Stomach (tissue), 19 donors: ENCODE measurements at places on chromosomes 4 and X. TPM values are rescaled to one million over a fixed set of nuclear protein-coding genes. Genes with fewer than 3 reads are reported as not detected.

- no peaks in the 10 kb centered on the region for H3K36me3 ChIP-seq
- DNase-seq, result no peak
- H3K4me3 ChIP-seq, result no peak overlapping the region
- H3K27me3 ChIP-seq, result no peaks in the 10 kb centered on the region
- no peaks in the 10 kb centered on the region for H3K4me1 ChIP-seq
Measured at GRCh38 chr4:15291122-15291521, 136.7 kb upstream of the C1QTNF7 start.

DNA sequence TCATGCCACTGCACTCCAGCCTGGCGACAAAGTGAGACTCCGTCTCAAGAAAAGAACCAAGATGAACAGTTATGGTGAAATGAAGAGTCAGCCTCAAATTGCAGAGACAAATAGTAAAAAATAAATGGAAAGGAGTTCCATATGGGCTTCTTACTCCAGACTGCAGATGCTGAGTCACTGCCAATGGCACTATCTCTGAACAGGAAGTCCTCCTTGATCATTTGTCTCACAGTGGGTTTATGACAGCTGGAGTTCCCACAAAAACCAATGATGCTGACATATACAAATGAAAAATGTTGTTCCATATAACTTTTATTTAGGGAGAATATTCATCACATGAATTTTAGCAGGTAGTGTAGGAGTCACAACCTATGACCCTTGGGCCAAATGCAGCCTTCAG, 631.6 kb downstream of the PCDH18 start:
- H3K36me3 ChIP-seq, result no peaks in the 10 kb centered on the region
- no peak for DNase-seq
- H3K4me3 ChIP-seq, result no peak overlapping the region
- no peak overlapping the region for H3K27ac ChIP-seq

DNA sequence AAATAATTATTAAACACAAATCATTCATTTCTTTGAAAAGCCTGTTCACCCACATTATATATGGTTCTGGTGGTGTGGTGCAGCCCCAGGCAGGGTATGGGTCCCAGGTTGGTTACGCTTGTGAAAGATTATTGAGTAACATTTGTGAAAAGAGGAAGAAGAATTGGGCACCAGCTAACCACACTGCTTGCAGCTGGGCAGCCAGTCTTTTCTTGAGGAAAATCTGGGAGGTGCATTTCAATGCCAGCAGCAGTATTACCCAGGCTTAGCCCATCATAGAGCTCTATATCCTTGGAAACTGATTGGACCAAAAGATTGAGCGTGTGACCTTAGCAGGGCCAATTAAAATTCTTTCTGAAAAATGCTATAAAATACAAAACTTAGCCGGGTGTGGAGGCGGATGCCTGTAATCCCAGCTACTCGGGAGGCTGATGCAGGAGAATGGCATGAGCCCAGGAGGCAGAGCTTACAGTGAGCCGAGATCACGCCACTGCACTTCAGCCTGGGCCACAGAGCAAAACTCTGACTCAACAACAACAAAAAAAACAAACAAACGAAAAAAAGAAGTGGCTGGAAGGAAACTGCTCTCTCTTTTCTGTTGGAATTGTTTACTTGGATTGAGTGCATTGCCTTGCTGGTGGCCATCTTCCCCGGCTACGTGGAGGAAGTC, 9.7 kb upstream of the PLAC8 start:
- no peaks in the 10 kb centered on the region for H3K27me3 ChIP-seq
- DNase-seq, result no peak
- no peaks in the 10 kb centered on the region for H3K4me1 ChIP-seq
- no peaks in the 10 kb centered on the region for H3K36me3 ChIP-seq

GRCh38 chr4:56817840-56818491, 3.5 kb downstream of the SPINK2 start:
- no peak for DNase-seq
- peaks cover 40% of the 10 kb centered on the region for H3K27me3 ChIP-seq
- no peak overlapping the region for H3K27ac ChIP-seq
- peaks cover 10% of the 10 kb centered on the region for H3K4me1 ChIP-seq

- no peak overlapping the region for H3K27ac ChIP-seq
- H3K36me3 ChIP-seq, result no peaks in the 10 kb centered on the region
- peaks cover 11% of the 10 kb centered on the region for H3K4me1 ChIP-seq
- no peaks in the 10 kb centered on the region for H3K27me3 ChIP-seq
- H3K4me3 ChIP-seq, result no peak overlapping the region
Measured at GRCh38 chr4:26938516-26938915, 77.9 kb downstream of the STIM2 start.

Gene UGT2B28
- not detected for total RNA-seq
